ENCODE measurements at places on chromosomes 6 and 20. TPM values are rescaled to one million over a fixed set of nuclear protein-coding genes. Genes with fewer than 3 reads are reported as not detected.

Gene SDHAF4
- total RNA-seq: 5.3 TPM

Gene LAMA4
- total RNA-seq: 840 TPM

Gene OR2H1
- total RNA-seq: not detected

Gene SRMS
- not detected for total RNA-seq

Gene MAS1
- total RNA-seq: not detected

Gene RTN4IP1
- total RNA-seq: 2.5 TPM

Gene TMEM200A
- total RNA-seq: 9.3 TPM

Gene MATN4
- not detected for total RNA-seq

Gene SLCO4A1
- total RNA-seq: 7.9 TPM

Gene FARS2
- 15.8 TPM for total RNA-seq

Gene RAB44
- total RNA-seq: not detected

Gene POU5F1
- total RNA-seq: not detected

Gene TREM1
- total RNA-seq: not detected

Gene PRICKLE4
- 6.4 TPM for total RNA-seq

Gene GNAS
- total RNA-seq: 1,103 TPM

Gene IL17A
- not detected for total RNA-seq

Gene SYTL3
- total RNA-seq: 4.4 TPM

Gene BPIFB4
- total RNA-seq: not detected

Gene RAET1L
- not detected for total RNA-seq

Gene PRELID3B
- total RNA-seq: 50.7 TPM

Gene GSTA1
- not detected for total RNA-seq

Gene PNLDC1
- not detected for total RNA-seq

Gene HLA-DOB
- total RNA-seq: 1.2 TPM

Gene SERINC1
- total RNA-seq: 138 TPM

Gene CYP24A1
- not detected for total RNA-seq

Gene OR12D3
- not detected for total RNA-seq

Gene HCK
- total RNA-seq: not detected

Gene SCRT2
- total RNA-seq: not detected

Gene GRIK2
- 0.39 TPM for total RNA-seq

Gene HMGCLL1
- total RNA-seq: not detected

Gene ATP9A
- total RNA-seq: 48.8 TPM

Gene SPATA2
- total RNA-seq: 4.4 TPM
